Fibroblast of mammary gland (primary cell): ENCODE measurements at places on chromosomes 2 and 18.

GRCh38 chr2:28439763-28440162 is 47.1 kb downstream of the FOSL2 start:
- no peak for DNase-seq

GRCh38 chr2:98372579-98372978 is 26.3 kb downstream of the CNGA3 start:
- DNase-seq, result no peak

- DNase-seq, result no peak
Observed at GRCh38 chr2:139798391-139798790, 1018.2 kb upstream of the NXPH2 start.

- DNase-seq, result no peak
Observed at GRCh38 chr2:18546567-18546966, 13.9 kb downstream of the RDH14 start.

DNA sequence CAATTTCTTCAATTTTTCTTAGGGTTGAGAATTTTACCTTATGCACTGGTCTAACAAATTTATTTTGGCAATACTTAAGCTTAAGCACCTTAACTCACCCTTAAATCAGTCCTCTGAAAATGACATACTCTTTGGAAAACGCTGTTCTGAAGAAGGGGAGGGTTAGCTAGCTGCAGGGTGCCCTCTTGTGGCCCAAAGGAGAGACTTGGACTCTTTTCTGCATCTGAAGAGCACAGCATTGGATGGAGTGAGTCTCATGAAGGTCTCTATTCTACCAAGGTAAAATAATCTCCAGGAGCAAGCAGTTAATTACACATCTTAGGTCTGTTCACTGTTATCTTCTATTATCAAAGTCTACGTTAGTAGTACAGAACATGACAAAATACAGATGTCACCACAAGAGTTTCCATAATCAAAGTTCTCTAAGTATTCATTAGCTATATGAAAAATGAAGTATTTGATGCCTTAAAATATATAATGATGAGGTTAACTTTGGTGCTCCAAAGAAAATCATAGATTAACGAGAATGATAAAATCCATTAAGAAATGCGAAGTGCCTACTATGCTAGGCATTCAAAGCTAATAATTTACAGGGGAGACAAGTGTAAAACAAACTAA is 24.4 kb downstream of the PUM2 start:
- DNase-seq, result peak; percentile 63

- DNase-seq, result no peak
Observed at GRCh38 chr2:46034535-46034934, 262.7 kb upstream of the EPAS1 start.

GRCh38 chr18:67217551-67218166 is 298.9 kb downstream of the DSEL start:
- DNase-seq, result peak; percentile 84

DNA sequence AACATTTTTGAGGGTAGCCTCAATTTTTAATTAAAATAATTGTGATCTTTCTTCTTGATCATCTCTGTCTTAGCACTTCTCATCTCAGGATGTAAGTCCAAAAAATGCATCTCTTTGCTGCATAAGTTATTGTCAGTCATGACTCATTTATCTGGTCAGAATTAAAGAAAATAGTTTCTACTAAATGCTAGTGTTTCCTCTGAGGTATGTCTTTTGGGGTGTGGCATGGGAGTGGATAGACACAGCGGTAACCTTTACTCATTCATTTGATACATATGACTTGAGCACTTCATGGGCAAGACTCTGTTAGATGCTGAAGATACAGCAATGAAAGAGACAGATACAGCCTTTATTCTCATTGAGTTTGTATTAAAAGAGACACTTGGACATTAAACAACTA is 284.7 kb downstream of the IRS1 start:
- peak; percentile 77 for DNase-seq

GRCh38 chr2:237236188-237236587 is 150.5 kb downstream of the COPS8 start:
- DNase-seq, result peak; percentile 85

DNA sequence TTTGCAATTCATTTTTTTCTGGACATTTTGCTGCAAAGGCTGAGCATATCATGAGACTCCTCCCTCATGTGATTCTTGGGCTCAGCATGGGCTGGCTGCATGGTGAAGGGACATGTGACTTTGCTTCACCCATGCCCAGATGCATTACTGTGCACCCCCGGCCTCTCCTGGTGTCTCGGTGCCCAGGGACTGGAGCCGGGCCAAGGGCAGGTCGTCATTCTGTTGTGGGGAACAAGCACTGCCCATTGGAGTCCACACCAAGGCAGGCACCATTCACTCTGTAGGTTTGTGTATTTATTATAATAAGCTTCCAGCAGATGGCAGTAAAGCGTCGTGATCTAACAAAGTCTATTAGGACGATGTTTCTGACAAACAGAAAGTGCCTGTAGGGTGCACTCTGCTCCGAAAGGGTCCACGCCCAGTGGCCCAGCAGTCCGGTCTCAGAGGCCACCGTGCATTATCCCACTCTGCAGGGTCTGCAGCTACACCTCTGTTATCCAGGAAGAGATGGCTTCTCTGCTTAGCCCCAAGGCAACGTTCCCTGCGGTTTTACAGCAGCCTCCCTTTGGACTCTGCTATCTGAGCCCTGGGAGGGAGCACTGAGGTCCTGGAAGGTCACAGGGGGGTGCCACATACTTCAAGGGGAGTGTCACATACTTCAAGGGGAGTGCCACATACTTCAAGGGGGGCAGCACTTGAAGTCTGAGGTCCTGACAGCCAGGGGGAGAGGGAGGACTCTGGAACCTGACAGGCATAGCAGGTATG is 219.6 kb downstream of the TSN start:
- peak; percentile 79 for DNase-seq

GRCh38 chr2:15448250-15448839 is 112.8 kb downstream of the NBAS start:
- DNase-seq, result no peak

DNA sequence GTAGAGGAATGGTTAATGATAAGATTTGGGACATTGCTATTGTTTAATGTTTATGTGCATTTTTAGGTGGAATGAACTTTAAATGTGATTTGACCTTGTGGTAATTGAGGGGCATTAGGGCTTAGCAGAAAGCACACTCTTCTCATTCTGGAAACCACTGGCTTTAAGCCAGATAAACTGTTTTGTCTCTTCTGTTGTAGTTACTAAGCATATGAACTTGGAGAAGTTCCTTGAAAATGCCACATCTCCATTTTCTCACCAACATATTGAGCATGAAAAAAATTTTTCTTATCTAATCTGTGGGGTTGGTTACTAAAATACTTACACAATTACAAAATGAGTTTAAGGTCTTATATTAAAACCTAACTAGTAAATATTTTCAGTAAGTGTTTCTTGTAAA is 70.8 kb upstream of the FSHR start:
- DNase-seq, result no peak

GRCh38 chr2:63876311-63876710 is 34.6 kb downstream of the UGP2 start:
- no peak for DNase-seq

GRCh38 chr2:241852981-241853631 is 5.6 kb downstream of the PDCD1 start:
- no peak for DNase-seq

DNA sequence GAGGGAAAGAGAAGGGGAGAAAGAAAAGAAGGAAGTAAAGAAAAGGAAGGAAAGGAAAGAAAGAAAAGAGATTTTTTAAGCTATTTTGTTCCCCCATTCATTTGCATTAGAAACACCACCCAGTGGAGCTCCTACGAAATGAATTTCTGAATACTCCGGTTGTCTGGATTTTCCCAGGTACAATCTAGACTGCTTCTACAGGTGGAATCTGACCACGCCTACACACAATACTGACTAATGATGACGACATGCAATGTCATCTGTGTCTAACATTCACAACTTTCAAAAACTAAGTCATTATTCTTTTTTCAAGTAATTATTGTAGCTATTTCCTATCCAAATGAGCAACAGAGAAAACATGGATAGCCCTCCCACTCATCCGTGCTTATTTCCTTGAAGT is 121.7 kb downstream of the ZNF516 start:
- no peak for DNase-seq

- peak; percentile 37 for DNase-seq
Observed at GRCh38 chr2:37000318-37000717, 34.0 kb upstream of the STRN start.

DNA sequence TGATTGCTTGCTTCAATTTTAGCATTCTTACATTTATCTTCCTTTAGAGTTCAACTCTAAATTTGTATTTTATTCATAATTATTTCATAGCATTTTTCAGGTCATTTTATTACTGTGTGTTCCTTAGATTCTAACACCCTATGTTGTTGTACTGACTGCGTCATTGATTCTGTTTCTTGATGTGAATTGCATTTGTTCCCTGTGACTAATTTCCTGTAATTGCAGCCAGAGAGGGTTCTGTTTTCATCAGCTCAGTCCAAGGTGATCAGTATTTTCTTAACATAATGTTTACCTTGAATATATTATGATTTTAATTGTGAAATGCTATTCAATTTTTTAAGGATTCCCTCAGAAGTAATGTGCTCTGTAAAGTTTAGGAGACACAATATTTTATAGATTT is 970.2 kb upstream of the PIK3C3 start:
- peak; percentile 19 for DNase-seq

- no peak for DNase-seq
Observed at GRCh38 chr18:10258836-10259474, 195.5 kb upstream of the APCDD1 start.

GRCh38 chr2:237200462-237200861 is 114.8 kb downstream of the COPS8 start:
- no peak for DNase-seq

DNA sequence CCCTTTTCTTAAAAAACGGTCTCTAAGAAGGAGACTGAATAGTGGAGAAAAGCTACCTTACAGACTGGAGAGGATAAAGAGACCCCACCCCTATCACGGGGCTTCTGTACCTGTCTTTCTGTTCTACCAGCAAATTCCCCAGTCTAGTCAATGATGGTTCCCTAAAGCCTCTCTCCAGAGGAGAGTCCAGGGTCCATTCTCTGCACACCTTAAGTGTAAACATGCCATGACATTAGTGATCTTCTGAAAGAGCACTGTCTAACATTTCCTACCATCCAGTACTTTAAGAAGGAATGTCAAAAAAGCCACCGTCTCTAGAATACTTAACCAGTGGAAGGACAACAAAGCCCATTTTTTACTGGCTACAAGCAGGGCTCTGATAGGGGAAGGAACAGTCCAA is 17.0 kb upstream of the ERCC3 start:
- no peak for DNase-seq

DNA sequence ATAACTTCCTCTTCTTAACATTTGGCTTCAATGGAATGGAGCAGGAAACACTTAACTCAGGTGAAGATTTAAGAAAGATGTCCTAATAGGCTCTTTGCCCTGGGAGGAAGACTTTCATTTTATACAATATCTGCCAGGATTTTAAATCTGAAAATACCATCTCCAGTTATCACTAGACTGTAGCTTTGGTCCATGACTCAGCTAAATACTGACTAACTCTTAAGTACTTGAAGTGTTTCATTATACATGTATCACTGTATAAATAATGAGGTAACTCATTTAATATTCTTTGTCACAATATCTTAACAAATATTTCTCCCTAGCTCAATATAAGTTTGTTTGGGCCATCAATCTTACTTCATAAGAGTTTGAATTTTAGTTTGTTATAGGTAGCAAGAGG is 34.7 kb downstream of the RBKS start:
- peak; percentile 74 for DNase-seq

GRCh38 chr2:138180692-138181386 is 216.6 kb downstream of the HNMT start:
- peak; percentile 7 for DNase-seq

DNA sequence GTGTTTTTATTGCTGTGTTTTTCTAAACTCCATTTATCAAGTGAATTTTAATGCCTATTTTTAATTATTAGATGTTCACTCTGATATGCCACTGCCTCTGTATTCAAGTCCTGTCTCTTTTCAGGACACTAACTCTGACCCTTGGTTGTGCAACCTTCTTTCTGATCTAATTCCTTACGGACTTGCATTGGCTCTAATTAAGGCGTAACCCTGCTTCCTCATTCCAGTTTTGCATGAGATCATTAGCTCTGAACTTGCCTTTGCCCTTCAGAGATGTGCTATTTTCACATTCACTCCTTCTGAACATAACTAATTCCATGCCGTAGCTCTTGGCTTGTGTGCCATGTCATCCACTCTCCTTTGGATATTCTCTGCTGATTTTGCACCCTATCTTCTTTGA is 162.5 kb upstream of the TMEFF2 start:
- peak; percentile 22 for DNase-seq
